Astrocyte of the hippocampus (primary cell): ENCODE measurements at places on chromosomes 5 and 9.

DNA sequence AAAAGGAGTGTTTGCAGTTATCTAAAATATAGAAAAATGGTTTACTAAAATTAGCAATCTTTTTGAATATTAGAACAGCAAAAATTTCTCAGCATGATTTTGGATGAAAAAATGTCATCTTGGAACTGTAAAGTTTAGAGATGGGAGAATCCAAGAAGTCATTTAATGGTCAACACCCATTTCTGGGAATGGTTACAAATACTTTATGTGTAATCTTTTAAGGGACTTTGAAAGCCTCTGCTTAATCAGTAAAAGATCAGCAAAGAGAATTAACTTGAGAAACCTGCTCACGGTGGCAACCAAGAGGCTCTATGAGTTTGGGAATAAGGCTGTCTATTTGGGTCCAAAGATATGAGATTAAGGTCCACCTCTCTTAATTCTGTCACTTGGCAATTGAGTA, 13.0 kb downstream of the C1QTNF3 start:
- no peak for DNase-seq

- DNase-seq, result no peak
Measured at GRCh38 chr9:134591082-134591571, 50.5 kb upstream of the COL5A1 start.

DNA sequence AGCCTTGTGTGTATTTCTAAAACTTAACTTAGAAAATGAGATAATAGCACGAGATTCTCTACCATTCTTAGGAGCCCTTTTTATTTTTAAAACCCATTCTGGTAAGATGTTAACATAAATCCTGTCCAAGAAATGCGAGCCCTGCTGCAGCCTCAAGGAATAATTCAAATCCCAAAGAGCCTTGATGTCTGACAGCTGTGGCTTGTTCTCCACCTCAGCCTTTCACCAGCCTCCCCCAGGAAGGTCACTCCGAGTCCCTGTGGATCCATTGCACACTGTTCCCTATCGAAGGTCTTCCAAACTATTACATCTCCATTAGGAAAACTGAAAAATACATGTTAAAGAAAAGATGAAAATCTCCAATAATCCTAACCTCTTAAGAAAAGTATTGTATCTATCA, 98.5 kb upstream of the S1PR3 start:
- no peak for DNase-seq

- no peak for DNase-seq
Measured at GRCh38 chr5:3818624-3819023, 223.0 kb downstream of the IRX1 start.

GRCh38 chr5:2199697-2200096, 317.0 kb upstream of the IRX4 start:
- no peak for DNase-seq

DNA sequence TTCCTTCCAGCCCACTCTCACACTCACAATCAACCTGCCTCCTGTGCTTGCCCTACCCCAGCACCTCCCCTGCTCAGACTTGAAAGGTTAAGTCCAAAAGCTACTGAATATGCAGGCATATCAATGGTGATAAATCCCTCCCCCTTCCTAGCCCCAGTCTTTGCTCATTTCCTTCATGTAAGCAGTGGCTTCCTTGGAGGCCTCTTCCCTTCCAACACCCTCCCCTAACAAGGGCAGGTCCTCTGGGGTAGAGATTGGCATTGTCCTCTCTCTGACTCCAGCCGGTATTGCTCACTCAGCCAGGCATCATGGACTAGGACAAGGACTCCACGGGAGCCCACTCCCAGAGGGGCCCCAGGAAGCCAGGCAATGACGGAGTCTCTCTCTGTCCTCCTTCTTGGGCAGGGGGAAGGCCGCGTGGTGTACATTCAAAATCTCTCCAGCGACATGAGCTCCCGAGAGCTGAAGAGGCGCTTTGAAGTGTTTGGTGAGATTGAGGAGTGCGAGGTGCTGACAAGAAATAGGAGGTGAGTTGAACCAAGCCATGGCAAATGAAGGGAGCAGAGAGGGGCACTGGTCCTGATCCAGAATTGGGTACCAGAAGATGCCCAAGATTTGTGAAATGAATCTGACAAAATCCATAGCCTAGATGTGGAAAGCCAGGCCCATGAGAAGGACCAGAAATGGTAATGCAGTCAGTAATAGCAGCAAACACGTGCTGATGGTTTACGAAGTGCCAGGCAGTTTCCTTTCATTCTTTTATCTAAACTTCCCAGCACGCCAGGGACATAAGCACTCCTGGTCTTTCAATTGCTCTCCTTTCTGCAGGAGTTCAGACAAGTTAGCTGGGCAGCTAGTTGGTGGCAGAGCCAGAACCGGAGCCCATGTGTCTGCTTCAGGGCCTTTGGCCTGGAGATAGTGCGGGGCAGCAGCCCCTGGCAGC, 102.5 kb downstream of the PDE6A start:
- DNase-seq, result no peak

GRCh38 chr5:52674815-52675545, 112.7 kb upstream of the ITGA1 start:
- peak; percentile 53 for DNase-seq

DNA sequence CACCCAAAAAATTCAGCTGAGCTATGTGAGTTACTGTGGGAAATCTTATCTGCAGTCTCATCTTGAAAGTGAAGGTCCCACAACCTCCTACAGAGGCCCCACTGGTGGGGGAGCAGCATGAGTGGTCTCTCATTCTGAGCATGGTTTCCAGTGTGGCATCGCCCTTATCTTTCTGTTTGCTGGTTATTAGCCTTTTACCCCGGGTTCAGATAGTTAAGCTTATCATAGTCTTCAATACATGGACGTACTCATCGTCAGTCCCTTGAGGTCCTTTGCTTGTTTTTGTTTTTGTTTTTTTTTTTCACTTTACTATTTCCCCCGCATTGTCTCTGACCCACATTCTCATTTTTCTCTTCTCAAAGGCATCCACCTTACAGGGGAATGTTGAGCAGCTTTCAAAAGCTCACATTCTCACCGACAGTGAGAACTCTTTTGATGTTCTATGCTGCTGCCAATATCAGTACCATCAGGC, 7.7 kb upstream of the HAVCR2 start:
- no peak for DNase-seq

GRCh38 chr9:86324308-86324707, 29.9 kb downstream of the TUT7 start:
- DNase-seq, result peak; percentile 68

GRCh38 chr5:148708854-148709253, 54.5 kb upstream of the HTR4 start:
- DNase-seq, result no peak

- peak; percentile 82 for DNase-seq
Measured at GRCh38 chr5:67353500-67354450, 157.2 kb upstream of the CD180 start.

- DNase-seq, result no peak
Measured at GRCh38 chr9:28413471-28413870, 840.2 kb upstream of the C9orf72 start.

GRCh38 chr9:134099123-134099761, 31.4 kb upstream of the BRD3 start:
- peak; percentile 16 for DNase-seq

DNA sequence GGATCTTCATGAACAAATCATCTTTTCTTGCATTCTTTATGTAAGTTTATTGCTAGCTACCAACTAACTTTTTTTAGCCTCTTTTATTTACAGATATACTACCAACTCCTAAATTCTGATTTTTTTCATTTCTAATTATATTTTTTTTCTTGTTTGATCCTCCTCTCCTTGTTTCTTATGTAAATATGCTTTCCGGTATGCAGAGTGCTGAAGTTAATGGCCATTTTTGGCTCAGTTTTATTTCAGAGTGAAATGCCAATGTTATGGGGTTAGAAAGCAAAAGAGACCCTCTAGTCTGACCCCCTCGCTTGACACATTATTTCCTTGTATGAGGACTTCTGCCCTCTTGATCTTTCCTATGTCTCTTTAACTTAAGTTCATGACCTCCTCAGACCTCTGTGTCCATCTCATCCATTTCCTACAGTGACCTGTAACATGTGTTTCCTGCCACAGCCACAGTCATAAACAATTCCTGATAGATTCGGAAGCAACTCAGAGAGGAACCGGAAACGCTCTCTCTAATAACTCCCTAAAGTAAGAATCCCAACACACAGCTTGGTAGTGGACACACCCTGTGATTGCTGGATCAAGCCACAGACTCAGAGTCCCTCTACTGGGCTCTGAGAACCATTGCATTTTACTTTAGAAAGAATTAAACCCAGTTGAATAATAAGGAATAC, 42.9 kb upstream of the AFAP1L1 start:
- DNase-seq, result peak; percentile 79

DNA sequence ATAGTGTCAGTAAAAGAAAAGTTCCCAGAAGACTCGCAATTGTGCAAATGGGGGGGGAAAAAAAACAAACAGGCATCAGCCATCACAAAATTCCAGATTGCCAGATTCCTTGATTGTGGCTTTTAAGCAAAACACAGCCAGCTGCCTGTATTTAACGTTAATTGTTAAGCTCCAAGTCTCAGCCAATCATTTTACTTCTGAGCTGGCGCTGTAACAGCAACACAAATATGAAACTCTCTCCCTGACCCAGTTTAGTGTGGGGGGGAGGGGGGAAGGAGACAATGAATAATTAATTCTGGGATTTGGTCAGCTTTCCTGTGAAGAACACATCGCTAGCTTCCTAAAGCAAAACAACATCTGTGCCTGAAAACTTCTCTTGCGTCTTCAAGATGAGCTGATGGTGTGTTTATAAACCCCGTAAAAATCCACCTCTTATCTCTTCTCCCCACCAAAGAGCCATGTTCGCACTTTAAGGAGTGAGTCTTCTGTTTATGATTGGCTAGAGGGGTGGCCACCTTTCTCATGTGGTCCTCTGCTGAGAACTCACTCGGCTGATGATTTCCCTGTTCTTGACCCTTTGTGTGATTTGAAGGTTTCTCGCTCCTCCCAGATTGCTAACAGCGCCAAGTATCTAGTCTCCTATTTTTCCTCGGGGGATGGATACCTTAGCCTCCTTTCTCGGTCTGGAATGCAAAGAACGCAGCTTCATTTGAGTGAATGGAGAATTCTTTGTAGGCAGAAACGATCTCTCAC, 160.2 kb upstream of the DAPK1 start:
- peak; percentile 76 for DNase-seq

GRCh38 chr5:22985446-22985845, 132.3 kb upstream of the CDH12 start:
- no peak for DNase-seq

- DNase-seq, result no peak
Measured at GRCh38 chr5:109364977-109365376, 44.8 kb downstream of the PJA2 start.

DNA sequence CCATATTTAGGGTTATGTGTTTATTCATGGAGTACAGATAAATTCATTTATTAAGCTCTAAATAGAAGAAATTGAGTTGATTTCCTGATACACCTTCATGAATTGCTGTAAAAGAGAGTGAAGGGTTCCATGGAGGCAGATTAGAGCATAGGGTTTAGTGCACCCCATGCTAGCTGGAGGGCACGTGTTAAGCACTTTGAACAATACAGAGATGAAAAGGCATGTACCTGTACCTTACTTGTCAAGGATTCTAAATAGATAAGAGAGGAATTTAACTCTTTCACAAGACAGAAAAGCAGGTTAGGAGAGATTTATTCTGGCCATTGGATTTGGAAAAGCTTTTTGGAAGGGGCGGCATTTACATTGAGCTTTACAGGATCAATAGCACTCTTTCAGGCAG, 23.3 kb downstream of the TNFAIP8 start:
- DNase-seq, result no peak

DNA sequence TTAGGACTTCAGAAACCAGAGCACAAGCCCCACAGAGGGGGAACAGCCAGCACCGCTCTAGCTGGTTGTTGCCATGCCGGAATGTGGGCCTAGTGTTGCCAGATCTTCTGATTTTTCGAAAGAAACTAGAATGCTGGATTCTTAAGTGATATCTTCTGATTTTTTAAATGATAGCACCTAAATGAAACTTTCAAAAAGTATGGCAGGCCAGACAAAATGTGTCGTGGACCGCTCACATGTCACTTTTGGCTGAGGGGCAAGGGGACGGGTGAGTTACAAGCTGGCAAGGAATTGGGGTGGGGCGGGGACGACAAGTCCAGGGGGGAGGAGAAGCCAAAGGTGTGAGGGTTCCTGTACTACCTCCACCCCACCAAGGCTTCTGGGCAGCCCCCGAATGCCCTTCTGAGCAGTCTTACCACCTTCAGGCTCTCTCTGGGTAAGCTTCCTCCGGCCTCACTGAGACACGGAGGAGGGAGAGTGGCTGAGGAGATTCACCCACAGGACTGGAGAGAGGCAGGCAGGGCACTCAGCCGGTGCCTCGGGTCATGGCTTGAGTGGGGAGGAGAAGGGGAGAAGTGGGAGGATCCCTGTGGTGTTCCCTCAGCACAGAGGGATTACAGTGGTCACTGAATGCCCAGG, 10.3 kb downstream of the B4GALT7 start:
- DNase-seq, result no peak

DNA sequence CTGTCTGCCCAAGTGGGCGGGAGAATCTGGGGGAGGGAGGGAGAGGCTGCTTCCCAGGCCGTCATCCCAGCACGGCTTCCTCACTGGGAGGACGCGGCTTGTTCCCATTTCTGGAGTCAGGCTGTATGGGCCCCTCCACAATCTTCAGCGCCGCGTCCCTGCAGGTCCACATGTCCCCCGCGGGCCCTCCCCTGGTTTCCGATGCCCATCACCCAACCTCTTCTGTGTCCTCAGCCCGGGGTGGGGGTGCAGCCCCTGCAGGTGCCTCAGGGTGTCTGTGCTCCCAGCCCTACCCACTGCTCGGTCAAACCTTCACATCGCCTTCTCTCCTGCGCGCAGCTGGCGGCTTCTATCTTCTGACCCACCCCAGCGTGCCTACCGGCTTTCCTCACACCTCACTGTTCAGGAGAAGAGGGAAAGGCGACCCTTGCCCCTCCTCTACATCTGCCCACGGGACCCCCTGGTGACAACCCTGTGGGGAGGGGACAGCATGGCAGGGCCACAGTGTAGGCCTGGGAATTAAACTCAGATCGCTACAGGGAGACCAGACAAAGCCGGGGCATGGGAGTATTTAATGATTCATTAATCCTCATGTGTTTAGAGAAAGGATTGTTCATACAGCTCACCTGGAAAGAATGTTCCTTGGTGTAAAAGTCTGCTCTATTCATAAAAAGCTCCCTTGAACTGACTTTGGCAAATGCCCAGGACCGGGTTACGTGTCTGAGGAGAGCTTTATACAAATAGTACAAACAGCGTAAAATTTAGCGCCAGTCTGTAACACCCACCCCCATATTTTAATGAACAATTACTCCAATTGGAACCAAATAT, 145.1 kb downstream of the IRX1 start:
- peak; percentile 93 for DNase-seq

GRCh38 chr9:137837345-137838278, 40.0 kb upstream of the CACNA1B start:
- DNase-seq, result no peak
